ENCODE measurements at places on chromosomes 2 and 18.

DNA sequence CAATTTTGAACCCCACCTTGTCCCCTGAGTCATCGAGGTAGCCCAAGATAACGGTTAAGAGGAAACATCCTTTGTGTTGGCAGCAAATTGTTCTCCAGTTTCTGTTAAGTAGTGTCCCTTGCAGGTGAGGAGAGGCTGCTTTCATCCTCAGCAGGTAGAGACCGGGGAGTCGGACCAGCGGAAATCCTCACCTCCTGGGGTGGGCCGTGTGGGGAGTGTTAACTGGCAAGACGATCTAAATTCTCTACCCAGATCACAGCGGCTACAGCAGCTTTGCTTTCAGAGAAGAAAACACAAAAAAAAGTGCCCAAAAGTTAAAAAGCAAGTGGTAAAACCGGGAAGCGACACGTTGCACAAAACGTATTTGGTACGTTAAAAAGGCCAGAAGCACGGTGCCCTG lies 63.2 kb downstream of the ADI1 start:
- DNase-seq: no peak

DNA sequence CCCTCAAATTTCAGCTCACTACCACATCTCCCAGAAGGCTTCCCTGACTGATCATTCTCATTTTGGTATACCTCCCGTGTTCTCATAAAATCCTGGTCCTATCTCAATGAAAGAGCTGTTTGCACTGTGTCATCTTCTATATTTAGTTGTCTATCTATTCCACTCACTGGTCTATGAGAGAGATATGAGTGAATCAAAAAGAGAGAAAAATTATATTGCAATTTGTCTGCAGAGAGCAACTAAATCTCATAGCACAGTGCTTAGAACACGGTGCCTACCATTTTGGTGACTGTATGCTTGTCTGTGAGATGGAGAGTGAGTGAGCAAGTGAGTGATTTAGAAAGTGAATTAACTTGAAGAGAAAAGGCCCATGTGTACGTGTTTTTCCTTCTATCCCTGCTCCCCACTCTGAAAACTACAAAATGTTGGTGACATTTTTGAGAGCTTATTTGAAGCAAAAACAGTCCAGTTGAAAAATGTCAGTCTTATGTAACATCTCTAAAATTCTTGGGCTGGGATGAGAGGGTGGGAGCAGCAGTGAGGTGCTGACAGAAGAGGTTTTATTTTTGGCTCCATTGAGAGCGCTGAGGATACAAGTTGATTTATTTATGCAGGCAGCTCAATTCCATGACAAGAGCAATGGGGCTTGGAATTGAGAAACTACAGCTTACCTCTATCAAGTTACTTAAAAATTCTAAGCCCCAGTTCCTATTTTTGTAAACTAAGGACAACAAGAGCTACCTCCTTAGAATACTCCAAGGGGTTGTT lies 373.5 kb upstream of the CHST9 start:
- no peak for DNase-seq

GRCh38 chr2:171895786-171896185 lies 1.7 kb upstream of the SLC25A12 start:
- DNase-seq: peak; percentile 23

DNA sequence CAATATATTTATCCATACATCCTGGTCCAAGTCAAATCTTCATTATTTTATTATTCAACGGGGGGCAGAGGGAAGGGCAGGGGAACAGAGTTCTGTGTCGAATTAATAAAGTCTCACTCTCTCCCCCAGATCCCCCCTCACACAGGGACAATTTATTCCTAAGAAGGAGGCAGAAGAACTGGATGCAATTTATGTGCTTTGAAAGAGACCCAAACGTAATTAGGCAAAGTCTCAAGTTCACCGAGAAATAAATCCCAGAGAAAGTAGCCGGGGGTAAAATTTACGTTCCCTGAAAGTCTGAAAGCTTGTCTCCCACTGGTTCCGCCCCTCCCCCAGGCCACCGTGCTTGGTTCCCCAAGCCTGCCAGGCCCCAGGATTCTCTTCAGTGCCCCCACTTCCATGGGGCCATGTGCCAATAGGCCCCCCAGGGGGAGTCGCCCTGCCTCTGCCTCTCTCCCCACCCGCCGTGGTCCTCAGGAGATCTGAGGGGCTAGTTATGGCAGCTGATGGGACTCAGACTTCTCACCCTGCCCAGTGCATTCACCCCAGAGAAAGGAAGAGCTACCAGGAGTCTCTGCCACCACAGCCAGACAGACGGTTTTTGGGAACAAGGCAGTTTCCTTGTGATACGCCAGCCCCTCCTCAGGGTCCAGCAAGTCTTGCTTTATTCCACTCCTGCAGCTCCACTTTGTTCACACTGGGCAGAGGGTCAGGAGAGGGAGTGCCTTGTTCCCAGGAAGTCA lies 215.5 kb downstream of the CYP26B1 start:
- no peak for DNase-seq

GRCh38 chr2:4914551-4914950 lies 777.6 kb upstream of the SOX11 start:
- DNase-seq: peak; percentile 0

- DNase-seq: no peak
Observed at GRCh38 chr18:13401404-13401803, 182.8 kb downstream of the LDLRAD4 start.

DNA sequence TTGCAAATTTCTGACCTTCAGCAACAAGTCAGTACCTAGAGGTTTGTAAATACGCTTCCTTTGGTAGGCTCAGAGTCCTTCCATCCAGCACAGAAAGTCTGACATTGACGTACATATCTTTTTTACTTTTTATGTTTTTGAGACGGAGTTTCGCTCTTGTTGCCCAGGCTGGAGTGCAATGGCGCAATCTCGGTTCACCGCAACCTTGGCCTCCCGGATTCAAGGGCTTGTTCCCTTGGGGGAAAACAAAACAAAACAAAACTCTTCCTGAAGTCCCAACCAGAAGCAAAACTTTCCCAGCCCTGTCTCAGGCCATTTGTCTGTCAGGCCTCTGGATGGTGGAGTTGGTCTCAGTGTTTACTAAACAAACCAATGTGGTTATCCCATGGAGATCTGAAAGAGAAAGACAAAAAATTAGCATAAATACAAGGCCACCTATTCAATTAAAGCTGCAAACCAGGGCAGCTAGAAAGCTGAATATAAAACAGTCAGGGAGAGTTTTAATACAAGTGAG lies 29.6 kb upstream of the ATL2 start:
- no peak for DNase-seq

DNA sequence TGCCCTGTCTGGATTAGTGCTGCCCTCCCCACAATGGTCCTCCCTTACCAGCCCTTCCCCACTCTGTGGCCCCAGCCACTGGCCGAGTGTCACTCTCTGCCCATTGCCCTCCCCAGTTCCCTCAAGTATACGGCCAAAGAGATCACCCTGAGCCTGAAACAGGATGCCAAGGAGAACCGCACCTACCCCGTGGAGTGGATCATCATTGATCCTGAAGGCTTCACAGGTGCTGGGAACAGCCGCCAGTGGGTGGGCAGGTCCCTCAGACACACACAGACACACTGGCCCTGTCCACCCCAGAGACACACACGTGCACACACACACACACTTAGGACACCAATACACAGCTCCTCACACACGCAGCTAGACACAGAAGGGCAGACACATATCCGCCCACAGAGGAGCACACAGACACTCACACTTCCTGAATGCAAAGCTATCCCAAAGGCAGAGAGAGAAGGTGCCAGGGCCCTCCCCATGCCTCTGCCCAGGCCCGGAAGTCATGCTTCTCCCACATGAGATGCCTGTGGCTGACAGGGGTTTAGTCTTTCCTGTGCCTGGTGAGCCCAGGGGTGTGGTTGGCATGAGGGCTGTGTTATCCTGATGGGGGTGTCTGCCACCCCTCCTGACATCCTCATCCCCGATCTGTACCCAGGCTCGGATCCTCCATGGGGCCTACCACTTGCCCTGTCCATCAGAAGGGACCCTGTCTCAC lies 2.9 kb downstream of the CHRND start:
- peak; percentile 55 for DNase-seq

- DNase-seq: no peak
Observed at GRCh38 chr18:32461709-32462272, 8.9 kb downstream of the GAREM1 start.

- peak; percentile 29 for DNase-seq
Observed at GRCh38 chr2:128069769-128070168, 21.2 kb upstream of the UGGT1 start.

- DNase-seq: peak; percentile 56
Observed at GRCh38 chr2:232502911-232503808, 15.5 kb upstream of the ECEL1 start.

GRCh38 chr2:182463760-182464159 lies 36.9 kb upstream of the PDE1A start:
- no peak for DNase-seq

- DNase-seq: no peak
Observed at GRCh38 chr2:9408641-9409151, 14.6 kb downstream of the ITGB1BP1 start.

- DNase-seq: no peak
Observed at GRCh38 chr2:63596401-63596883, 7.7 kb downstream of the MDH1 start.

- peak; percentile 22 for DNase-seq
Observed at GRCh38 chr2:168439536-168439935, 16.5 kb upstream of the CERS6 start.

DNA sequence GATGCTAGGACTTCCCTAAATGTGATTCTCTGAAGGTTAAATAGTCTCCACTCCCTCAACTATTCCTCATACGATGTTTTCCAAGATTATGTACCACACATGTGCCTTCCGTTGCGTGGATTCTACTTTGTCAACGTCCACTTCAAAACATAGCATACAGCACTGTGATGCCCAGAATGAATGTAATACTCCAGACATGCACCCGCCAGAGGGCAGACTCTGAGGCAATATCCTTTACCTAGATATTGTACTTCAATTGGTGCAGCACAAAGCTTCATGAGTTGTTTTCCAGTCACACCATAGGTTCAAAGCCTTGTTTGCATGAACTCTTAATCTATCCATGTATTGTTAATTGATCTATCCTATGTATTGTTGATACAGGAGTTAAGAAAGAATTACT lies 201.0 kb upstream of the NABP1 start:
- no peak for DNase-seq

- peak; percentile 33 for DNase-seq
Observed at GRCh38 chr2:144518748-144519596, 947 bp downstream of the ZEB2 start.

DNA sequence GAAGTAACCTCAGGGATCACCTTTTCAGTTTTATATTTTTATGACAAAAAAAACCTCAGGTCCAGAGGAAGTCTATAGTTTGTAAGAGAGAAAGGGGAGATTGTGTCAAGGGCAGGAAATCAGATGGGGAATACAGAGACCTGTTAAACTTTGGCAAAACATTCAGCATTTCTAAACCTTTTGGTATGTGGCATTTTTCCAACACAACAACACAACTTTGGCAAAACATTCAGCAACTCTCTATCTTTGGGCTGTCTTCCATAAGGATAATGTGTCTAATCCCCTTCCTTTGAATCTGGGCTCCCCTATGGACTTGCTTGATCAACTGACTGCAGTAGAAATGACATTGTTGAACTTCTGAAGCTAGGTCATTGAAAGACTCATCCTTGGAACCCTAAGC lies 220.6 kb upstream of the CCDC68 start:
- no peak for DNase-seq

DNA sequence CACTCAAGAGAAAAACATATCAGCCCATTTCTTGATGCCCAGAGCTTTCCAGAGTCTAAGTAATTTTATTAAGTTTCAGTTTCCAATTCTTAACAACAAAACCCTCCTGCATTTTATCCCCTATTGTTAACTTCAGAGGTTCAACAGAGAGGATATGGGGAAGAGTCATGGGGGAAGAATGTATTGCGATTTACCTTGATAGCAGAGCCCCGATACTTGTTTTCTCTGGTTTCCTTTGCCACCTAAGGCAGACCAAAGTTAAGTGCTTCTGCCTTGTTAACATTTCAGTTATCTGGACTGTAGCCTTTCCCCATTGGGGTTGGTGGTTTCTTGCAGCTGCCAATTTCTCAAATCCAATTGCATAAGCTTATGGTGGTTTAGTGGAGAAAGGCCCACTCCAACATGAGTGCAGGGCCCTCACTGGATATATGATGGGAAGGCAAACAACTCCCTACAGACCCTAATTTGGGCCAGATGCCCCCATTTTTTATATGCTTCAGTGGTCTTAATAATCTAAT lies 82.0 kb upstream of the ITGB6 start:
- DNase-seq: no peak

DNA sequence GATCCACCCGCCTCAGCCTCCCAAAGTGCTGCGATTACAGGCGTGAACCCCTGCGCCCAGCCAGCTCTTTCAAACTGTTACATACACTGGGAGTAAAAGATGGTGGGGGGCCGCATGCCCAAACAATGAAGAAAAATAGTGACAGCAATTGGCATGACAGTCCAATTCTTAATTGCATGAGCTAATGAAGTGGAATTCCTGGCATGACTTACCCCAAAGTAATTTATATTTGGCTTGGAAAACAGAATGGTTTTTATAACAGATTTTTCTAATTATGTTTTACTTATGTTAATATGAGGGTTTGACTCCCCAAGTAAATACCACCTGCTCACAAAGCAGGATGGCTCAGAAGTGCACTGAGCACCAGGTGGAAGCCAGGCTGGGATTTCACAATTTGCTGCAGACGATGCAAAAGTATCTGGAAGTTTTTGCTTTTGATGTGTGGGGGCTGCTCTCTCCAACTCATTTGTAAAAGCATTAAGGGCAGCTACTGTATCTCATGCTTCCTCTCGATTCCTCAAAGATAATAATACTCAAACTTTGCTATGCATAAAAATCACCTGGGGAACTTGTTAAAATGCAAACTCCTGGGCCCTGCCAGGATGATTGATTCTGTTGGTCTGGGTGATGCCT lies 24.0 kb upstream of the ATG16L1 start:
- no peak for DNase-seq

DNA sequence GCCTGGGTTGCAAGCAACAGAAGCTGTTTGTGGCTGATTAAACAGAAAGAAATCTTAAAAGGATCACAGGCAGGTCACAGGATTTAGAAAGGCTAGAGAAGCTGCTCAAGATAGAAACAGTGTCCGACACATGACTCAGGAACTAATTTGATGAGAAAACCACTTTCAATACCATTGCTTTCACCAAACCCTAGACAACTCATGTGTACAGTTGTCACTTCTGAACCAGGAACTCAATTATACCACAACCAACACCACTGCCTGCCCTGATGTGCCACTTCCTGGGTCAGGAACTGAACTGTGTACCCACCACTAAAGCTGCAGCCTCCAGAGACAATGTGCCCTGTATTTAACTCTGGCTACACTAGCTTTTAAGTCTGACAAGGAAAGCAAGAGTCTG lies 56.0 kb downstream of the TMEM247 start:
- no peak for DNase-seq

GRCh38 chr2:151655663-151656398 lies 78.4 kb downstream of the NEB start:
- DNase-seq: no peak

GRCh38 chr2:219474285-219475060 lies 24.2 kb upstream of the GMPPA start:
- no peak for DNase-seq
